ENCODE measurements at places on chromosomes 16 and 17. TPM values are rescaled to one million over a fixed set of nuclear protein-coding genes. Genes with fewer than 3 reads are reported as not detected.

DNA sequence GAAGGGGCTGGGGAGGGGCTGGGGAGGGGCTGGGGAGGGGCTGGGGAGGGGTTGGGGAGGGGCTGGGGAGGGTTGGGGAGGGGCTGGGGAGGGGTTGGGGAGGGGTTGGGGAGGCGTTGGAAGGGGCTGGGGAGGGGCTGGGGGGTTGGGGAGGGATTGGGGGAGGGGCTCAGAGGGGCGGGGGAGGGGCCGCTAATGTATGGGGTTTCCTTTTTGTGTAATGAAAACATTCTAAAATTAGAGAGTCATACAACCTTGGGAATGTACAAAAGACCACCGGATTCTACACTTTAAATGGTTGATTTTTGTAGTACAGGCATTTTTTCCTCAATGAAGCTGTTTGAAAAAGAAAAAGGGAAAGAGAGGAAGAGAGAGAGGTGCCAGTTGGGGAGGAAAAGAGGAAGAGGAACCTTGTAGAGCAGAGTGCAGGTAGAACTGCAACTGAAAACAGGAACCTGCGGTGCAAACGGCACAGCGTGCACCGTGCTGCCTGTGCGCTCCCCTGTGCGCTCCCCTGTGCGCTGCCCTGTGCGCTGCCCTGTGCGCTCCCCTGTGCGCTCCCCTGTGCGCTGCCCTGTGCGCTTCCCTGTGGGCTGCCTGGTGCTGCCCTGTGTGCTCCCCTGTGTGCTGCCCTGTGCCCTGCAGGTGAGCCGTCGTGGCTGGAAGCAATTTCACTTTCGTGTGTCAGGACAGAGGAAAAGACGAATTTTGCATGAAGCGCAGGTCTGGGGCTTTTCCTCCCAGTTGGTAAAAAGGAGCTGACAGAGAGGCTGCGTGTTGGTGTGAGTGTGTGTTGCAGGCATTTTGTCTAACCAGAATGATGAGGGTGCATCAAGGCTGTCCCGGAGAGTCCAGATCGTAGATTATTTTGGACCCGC is 40.8 kb downstream of the METRNL start:
- H3K36me3 ChIP-seq = no peaks in the 10 kb centered on the region
- H3K4me1 ChIP-seq = no peaks in the 10 kb centered on the region
- DNase-seq = peak; percentile 8
- no peak overlapping the region for H3K27ac ChIP-seq

GRCh38 chr17:67573987-67574657 is 143.6 kb upstream of the NOL11 start:
- H3K27ac ChIP-seq = no peak overlapping the region
- H3K4me3 ChIP-seq = no peak overlapping the region
- H3K27me3 ChIP-seq = no peaks in the 10 kb centered on the region

- no peaks in the 10 kb centered on the region for H3K36me3 ChIP-seq
- H3K4me1 ChIP-seq = peaks cover 28% of the 10 kb centered on the region
- H3K27ac ChIP-seq = peak overlapping the region; percentile 94
- H3K27me3 ChIP-seq = no peaks in the 10 kb centered on the region
- DNase-seq = no peak
Observed at GRCh38 chr17:59428916-59429485, 97.5 kb downstream of the YPEL2 start.

DNA sequence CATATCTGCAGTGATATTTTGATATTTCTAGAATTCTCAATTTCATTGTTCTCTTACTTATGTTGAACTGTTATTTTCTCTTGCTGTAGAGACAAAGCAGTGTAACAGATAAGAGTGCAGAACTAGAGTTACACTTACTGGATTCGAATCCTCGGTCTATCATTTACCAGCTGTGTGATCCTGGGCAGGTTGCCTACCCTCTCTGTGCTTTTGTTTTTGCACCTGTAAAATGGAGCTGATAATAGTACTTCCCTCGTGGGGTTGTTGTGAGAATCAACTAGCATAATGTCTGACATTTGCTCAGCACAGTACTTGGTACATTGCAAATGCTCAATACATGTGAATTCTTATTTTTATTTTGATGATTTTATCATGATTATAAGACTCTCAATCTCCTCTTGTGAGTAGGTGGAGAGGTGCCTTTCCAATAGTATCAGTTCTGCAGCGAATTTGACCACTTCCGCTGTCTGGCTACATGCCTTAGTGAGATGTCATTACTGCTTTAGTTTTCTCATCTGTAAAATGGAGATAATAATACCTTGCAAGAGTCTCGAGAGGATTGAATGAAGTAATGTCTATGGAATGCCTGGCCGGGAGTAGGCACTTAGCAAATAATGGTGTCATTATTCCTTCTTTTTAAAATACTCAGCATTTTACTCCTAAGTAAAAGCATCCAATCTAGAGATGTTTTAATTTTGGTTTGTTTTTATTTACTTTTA is 312.2 kb upstream of the MAF start:
- H3K4me1 ChIP-seq = no peaks in the 10 kb centered on the region
- no peak overlapping the region for H3K4me3 ChIP-seq
- no peak for DNase-seq

Gene NUDT21
- 5.3 TPM for total RNA-seq

Gene TMEM92
- not detected for total RNA-seq
